Thymus (tissue), 14 donors: ENCODE measurements at places on chromosomes 1 and 21. TPM values are rescaled to one million over a fixed set of nuclear protein-coding genes. Genes with fewer than 3 reads are reported as not detected.

The C8A gene
- under 0.01 TPM for total RNA-seq

The TBX15 gene
- total RNA-seq, result 0.19 TPM

The HAO2 gene
- 5.8 TPM for total RNA-seq

The PSRC1 gene
- total RNA-seq, result 16.6 TPM

The CLDN17 gene
- total RNA-seq, result 0.09 TPM

The ASCL5 gene
- total RNA-seq, result not detected

The AVPR1B gene
- total RNA-seq, result 0.09 TPM

The DNTTIP2 gene
- 52.5 TPM for total RNA-seq

The SYPL2 gene
- total RNA-seq, result 0.05 TPM

The SLC44A5 gene
- 0.05 TPM for total RNA-seq

The NR1I3 gene
- not detected for total RNA-seq

The IFNLR1 gene
- 0.66 TPM for total RNA-seq

The PALMD gene
- 7.4 TPM for total RNA-seq

The CFHR4 gene
- total RNA-seq, result 0.19 TPM

The PRCC gene
- total RNA-seq, result 29.1 TPM

The OLIG2 gene
- 0.05 TPM for total RNA-seq

The TMEM125 gene
- total RNA-seq, result 0.42 TPM

The KMO gene
- total RNA-seq, result 0.94 TPM
